ENCODE measurements at places on chromosomes 7 and 10.

- no peak for DNase-seq
Observed at GRCh38 chr10:127100983-127101615, 95.3 kb downstream of the INSYN2A start.

DNA sequence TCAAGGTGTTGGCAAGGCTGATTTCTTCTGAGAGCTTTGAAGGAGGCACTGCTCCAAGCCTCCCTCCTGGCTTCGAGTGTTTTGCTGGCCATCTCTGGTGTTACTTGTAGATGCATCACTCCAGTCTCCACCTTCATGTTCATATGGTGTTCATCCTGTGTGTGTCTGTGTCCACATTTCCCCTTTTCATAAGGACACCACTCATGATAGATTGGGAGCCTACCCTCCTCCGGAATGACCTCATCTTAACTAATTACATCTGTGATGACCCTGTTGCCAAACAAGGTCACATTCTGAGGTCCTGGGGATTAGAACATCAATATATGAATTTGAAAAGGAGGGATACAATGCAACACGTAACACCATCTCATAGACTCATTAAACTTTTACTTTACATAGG lies 119.0 kb downstream of the CREB5 start:
- no peak for DNase-seq

GRCh38 chr10:52455098-52455497 lies 141.0 kb downstream of the DKK1 start:
- DNase-seq = no peak

DNA sequence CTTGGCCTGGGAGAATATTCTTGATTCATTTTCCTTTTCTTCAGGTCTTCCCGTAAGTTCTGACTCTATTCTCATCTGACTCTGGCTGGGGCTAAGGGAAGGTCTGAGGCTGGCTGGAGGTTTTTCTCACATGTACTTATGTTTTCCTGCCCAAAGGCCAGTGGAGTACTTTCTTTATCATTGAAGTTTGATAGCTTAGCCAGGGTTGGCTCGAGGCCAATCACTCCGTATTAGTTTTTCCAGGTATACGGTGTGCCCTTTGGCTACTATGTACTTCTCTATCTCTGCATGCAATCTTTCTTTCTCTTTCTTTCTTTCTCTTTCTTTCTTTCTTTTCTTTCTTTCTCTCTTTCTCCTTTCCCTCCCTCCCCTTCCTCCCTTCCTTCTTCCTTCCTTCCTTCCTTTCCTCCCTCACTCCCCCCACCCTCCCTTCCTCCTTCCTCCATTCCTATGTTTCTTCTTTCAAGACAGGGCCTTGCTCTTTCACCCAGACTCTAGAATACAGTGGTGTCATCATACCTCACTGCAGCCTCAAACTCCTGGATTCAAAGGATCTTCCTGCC lies 26.8 kb upstream of the VKORC1L1 start:
- DNase-seq = no peak

DNA sequence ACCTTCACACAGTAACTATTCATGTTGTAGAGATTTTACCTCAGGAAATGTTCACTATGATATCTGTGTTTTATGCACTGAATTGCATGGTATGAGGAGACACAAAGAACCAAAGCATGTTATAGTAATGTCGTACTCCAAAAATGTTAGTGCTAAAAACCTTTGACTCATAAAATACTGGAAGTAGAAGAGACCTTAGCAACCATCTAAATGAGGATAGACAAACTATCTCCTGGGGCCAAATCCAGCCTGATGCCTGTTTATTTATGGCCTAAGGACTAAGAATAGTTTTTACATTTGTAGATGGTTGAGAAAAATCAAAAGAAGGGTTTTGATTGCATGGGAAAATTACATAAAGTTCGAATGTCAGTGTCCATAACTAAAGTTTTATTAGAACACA lies 535.1 kb downstream of the INHBA start:
- DNase-seq = no peak

DNA sequence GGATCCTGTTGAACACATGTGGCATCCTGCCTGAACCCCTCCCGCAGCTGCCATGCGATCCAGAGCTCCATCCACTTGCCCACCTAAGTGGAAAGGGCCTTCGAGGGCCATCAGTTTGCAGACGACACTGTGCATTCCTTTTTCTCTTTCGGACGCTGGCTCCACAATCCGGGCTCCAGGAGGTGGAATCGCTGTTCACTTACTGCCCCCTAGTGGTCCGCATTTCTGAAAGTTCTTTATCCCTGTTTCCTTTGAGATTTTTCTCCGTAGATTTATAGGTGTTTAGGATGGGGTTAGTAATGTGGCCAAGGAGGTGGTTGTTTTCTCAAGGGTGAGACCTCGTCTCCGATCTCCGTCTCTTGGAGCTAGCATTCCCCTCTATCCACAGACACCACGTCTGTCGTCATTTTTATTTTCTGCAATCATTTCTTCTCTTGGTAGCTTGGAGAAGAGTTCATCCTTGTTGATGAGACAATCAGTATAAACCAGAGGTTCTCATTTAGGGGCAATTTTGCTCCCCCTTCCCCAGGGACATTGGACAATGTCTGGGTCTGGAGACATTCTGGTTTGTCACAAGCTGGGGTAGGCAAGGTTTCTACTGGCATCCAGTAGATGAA lies 204.6 kb downstream of the ARHGAP21 start:
- DNase-seq = no peak

GRCh38 chr7:137717811-137718271 lies 128.9 kb downstream of the DGKI start:
- DNase-seq = no peak

DNA sequence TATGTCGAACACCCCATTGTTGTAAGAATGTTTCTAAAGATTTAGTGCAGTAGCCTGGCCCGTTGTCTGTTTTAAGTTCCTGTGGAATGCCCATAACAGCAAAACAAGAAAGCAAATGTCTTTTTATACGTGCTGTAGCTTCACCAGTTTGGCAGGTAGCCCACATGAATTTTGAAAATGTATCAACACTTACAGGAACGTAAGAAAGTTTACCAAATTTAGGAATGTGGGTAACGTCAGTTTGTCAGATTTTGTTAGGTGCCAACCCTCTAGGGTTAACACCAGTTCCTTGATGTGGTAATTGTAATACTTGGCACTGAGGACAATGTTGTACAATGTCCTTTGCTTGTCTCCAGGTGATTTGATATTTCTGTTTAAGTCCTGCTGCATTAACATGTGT lies 3.2 kb upstream of the GIMAP4 start:
- DNase-seq = no peak

GRCh38 chr7:52831321-52831720 lies 204.1 kb upstream of the POM121L12 start:
- DNase-seq = no peak

GRCh38 chr10:20200758-20201157 lies 384.5 kb downstream of the PLXDC2 start:
- DNase-seq = no peak

GRCh38 chr10:61613665-61614064 lies 49.1 kb upstream of the CABCOCO1 start:
- no peak for DNase-seq

DNA sequence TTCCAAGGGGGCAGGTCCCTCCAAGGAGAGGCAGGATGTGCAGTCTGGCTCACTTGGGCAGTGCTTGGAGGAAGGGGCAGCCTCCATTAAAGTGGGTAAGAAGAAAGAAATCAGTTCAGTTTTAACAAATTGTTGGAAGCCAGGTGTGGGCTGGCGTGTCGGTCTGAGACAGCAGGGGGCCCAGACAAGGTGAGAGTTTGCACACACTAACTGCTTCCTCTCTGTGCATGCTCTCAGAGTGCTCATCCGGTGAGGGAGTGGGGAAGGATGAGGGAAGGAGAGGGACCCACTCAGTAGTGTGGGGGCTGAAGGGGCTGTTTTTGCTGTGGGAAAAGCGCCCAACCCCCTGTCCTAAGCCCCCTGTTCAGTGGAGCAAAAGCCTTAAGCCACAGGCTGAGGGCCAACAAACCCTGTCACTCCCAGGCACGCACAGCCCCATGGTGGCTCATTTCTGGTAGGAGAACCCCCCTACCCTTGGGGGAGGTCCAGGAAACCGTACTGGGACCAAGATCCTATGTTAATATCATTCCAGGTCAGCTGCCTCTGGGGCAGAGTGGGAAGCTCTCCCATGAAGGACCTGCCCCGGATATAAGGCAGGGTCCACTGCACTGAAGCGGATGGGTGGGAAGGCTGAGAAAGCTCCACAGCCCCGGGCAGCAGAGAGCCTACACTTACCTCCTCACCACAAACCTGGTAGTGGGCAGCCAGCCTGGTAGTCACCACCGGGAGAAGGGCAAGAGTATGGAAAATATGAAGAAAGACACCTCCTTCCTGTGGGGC lies 5.1 kb upstream of the PCBD1 start:
- DNase-seq = no peak

GRCh38 chr7:151871904-151872303 lies 5.0 kb downstream of the PRKAG2 start:
- DNase-seq = no peak

DNA sequence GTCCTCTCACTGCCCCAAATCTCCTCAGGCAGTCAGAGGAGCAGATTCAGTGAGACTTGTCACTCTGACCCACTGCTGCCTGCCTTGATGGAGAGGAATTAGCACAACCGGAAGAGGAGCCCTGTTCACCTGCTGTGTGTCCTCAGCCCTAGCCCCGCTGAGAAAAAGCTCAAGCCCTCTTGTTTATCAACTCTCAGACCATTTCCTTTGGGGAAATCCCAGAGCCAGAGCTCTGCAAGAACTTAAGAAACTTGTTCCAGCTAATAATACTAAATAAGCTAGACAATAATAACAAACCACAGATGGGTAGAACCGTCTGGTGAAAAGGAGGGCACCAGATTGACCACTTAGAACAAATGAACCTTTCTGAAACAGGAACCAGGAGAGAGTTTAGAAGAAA lies 37.7 kb upstream of the ITGB1 start:
- no peak for DNase-seq

DNA sequence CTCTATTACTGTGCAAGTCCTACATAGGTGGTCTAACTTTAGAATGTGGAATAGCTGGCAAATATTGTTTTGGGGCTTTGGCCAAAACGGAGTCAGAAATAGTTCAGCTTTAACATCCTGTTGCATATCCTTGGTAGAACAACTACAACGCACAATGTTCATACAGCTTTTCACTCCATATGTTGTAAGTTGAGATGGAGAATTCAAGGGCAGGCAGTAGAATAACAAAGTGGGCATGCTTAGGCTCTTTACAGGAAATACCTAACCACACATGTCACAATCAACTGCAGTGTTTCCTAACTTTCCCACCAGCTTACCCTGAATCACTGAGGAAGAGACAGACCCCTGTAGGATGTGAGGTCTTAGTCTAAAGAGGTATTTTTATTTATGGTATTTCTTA lies 122.3 kb downstream of the PPP1R3A start:
- no peak for DNase-seq

DNA sequence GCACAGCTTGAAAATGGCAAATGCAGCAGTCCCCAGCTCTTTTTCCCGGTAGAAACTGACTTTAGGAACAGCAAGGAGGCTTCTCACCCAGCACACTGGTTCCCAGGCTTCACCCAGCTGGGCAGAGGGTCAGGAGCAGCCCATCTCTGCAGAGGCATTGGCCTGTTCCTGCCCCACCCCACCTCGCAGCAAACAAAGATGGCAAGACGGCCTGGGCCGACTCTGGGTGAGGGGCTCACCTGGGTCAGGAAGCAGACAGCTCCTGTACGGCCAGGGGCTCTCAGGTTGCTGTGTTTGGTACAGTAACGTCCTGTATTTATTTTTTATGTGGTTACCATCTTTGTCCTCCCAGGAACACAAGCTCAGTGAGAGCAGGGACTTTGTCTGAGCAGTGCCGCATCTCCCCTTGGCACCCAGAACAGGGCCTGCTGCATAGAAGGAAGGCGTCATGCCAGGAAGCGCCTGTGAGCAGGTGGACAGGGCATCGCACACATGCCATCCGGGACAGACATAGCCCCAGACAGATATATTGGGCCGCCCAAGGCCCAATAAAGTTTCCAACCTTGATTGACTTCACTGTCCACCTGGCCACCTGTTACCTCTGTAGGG lies 585.0 kb upstream of the FOXK1 start:
- no peak for DNase-seq

DNA sequence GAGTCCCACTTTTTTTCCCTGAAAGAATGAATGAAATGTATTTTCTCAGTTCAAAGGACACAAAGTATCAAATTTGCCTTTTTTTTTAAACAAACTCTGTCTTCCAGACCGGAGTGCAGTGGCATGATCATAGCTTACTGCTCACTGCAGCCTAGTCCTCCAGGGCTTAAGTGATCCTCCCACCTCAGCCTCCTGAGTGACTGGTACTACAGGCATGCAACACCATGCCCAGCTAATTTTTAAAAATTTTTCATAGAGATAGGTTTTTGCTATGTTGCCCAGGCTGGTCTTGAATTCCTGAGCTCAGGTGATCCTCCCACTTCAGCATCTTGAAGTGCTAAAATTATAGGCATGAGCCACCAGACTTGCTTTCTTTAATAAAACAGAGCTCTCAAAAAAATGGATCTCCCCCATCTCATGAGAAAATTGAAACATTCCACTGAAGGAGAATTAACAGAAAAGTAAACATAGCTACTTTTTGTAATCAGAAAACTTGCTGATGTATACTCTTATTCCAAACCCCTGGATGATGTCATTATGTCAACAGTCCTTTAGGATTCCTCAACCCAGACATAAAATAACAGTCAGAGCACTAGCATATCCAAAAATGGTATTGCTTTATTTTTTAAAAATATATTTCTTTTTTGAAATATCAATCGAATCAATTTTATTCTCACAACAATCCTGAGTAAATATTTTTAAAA lies 12.3 kb upstream of the TRDMT1 start:
- no peak for DNase-seq

GRCh38 chr10:103854265-103854685 lies 1.1 kb downstream of the SH3PXD2A start:
- no peak for DNase-seq

DNA sequence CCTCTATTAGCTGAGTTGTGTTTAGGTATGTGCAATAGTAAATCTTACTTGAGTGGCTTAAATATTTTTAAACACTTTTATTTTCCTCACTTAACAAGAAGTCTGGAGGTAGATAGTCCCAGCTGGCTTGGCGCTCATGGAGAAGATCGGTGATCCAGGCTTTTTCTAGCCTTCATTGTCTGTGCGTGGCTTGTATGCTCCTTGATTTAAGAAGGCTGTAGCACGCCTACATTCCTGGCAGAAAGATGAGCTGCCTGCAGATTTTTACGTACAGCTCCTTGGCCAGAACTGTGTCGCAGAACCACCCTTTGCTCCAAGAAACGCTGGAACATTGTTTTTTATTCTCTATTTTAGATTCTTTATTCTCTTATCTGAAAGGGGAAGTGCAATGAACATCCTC lies 284.1 kb downstream of the KIF20B start:
- no peak for DNase-seq

DNA sequence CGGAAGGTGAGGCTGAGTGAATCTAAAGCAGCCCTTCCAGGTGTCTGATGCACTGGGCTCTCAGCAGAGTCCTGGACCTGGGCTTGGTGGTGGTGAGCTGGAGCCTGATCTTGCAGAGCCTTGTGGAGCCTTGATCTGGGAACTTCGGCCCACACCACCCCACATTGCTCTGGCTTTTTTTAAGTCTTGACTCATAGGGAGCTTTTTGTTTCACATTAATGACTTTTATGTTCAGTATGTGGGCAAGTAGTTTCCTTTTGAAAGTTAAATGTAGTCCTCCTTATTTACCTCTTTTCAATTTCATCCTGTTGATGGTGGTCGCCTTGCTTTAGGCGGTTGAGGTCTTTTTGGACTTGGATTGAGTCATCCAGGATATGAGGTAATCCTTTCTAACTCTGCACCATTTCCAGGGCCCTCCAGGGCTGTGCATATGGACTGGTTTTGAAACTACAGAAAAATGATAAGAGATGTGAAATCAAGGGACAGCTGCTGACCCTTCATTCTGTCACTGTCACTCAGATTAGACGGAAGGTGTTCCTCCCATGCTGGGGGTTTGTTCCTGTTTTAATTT lies 2.9 kb upstream of the NRAP start:
- DNase-seq = no peak

- DNase-seq = no peak
Observed at GRCh38 chr7:115548756-115549155, 481.8 kb downstream of the TFEC start.
